ENCODE measurements at places on chromosomes 2 and 18. TPM values are rescaled to one million over a fixed set of nuclear protein-coding genes. Genes with fewer than 3 reads are reported as not detected.
A peak's percentile ranks its signal among the peaks of the same experiment; 100 is the strongest.

The DPP10 gene
- not detected for total RNA-seq

DNA sequence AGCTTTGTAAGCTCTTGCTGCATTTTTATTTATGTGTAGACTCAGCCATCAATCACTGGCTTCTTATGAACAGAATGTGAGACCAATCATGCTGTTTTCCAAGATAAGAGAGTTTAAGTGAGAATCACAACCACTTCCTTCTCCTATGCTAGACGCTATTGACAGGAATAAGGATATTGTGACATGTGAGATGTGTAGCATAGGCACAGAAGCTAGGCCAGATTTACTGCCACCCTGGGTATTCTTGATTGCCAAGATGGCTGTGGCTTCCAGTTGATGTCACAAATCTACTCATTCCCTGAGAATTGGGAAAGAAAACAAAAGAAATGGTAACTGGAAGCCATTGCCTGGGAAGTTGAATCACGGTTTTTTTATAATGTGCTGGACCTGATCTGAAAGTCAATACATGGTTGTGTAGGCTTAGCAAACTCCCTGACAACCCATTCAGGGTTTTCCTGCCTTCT, 49.9 kb downstream of the RAB27B start:
- DNase-seq: no peak

The AFTPH gene
- total RNA-seq: 15.8 TPM

The SF3B1 gene
- total RNA-seq: 199 TPM

GRCh38 chr2:183011743-183012142, 26.5 kb downstream of the NCKAP1 start:
- no peak for DNase-seq

The PSMA8 gene
- not detected for total RNA-seq

GRCh38 chr18:4352746-4353551, 102.2 kb downstream of the DLGAP1 start:
- DNase-seq: peak; percentile 82
